ENCODE measurements at places on chromosomes 12 and 14.

- peak; percentile 33 for DNase-seq
Measured at GRCh38 chr12:55188974-55189556, 31.8 kb upstream of the OR10A7 start.

- no peak for DNase-seq
Measured at GRCh38 chr14:94561656-94562010, 391 bp downstream of the SERPINA4 start.

GRCh38 chr14:96094211-96094610 is 55.0 kb downstream of the C14orf132 start:
- no peak for DNase-seq

GRCh38 chr14:35879654-35880249 is 53.6 kb downstream of the BRMS1L start:
- no peak for DNase-seq

DNA sequence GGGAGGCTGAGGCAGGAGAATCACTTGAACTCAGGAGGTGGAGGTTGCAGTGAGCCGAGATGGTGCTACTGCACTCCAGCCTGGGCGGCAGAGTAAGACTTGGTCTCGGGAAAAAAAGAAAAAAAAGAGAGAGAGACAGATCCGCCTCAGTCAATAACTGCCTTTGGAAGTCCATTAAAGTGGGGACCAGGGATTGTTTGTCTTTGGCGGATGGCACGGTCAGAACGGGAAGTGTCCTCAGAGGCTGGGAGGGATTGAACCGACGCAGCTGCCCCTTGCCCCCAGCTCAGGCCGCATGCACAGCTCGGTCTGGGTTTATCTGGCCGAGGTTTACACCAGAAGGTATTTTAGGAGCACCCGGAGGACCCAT is 54.4 kb downstream of the TESC start:
- DNase-seq: no peak

DNA sequence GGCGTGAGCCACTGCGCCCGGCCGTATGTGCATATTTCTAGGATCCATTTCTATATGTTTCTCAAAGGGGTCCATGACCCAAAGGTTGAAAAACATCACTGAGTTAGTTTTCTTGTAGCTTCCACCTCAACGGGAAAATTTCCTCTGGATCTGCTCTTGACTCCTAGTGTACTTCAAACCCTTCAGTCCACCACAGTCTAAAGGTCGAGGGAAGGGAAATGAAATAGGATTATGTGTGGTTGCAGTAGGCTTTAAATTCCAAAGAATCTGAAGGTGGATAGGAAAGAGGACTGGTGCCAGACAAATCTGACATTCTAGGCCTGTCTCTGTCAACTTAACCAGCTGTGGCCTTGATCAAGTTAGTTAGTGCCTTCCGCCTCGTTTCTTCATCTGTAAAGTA is 1.7 kb upstream of the SUOX start:
- no peak for DNase-seq

- DNase-seq: no peak
Measured at GRCh38 chr12:20211541-20211940, 156.8 kb upstream of the PDE3A start.

- DNase-seq: no peak
Measured at GRCh38 chr12:13229504-13229903, 33.0 kb downstream of the EMP1 start.

GRCh38 chr14:32252030-32252670 is 49.1 kb upstream of the RNU6-8 start:
- peak; percentile 17 for DNase-seq

GRCh38 chr14:70052990-70053389 is 135.8 kb downstream of the SLC8A3 start:
- DNase-seq: no peak

- no peak for DNase-seq
Measured at GRCh38 chr14:69142101-69142500, 10.8 kb downstream of the DCAF5 start.

GRCh38 chr14:53515276-53515675 is 362.2 kb upstream of the DDHD1 start:
- no peak for DNase-seq

DNA sequence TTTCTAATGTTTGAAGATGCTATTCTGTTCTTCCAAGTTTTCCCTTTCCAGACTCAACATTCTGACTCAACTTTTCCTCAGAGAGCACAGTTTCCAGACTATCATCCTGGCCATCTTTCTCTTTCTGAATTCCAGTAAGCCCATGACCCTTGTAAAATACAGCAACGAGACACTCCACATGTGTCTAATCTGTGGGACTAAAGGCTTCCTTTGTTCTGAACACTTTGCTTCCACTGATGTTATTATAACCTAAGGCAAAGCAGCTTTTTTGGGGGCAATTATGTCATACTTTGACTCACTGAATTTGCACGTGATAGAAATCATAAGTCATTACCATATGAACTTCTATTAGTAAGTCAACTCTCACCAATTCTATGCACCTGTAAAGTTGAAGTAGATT is 6.3 kb upstream of the ART4 start:
- no peak for DNase-seq

DNA sequence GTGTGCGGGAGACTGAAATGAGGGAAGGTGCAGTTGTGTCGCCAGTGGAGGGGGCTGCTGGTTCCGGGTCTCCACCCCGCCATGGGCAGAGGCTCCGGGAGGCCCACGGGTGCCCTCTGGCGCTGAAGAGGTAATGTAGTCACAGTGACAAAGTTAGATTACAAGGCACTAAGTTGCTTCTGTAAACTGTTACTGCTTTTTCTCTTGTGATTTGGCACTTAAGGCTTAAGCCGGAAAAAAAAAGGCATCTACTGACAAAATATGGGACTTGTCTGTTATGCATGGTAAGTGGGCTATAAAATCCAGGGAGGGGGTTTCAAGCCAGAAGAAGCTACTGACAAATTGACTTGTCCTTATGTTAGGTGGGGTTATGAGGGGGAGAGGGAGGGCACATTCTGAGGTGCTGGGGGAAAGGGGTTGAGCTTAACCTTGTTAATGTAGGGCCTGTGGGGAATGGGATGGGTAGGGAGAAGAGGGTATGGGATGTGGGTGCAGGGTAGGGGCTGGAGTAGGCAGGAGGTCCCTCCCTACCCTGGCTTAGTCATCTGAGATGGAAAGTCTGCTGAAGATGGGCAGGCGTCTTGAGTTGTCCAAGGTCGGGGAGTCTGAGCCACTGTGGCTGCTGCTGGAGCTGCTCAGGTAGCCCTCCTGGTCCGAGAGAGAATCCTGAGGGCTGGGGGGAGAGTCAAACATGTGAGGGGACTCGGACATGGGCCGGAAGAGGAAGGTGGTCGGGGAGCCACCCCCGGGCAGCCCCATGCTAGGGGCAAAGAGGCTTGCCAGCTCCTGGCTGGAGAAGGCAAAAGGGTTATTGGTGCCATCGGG is 3.7 kb downstream of the ZFP36L1 start:
- peak; percentile 59 for DNase-seq

DNA sequence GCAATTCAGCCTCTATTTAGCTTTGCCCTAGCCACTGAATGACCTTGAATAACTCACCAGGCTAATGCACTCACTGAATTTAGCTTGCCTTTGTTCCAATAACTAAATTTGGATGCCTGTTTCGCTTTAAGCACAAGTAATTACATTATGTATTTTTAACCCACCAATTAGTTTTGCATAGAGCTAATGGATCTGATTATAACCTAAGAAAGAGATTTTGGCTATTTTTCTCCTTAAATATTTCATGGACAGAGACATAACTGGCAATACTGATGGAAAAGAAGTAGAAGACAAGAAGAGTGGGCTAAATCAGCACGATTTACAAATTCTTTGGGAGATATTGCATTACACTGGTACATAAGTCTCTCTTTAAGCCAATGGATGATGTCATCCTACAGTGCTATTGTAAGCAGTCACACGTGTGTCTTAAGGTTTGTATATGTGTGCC is 85.7 kb downstream of the AKAP6 start:
- DNase-seq: no peak

DNA sequence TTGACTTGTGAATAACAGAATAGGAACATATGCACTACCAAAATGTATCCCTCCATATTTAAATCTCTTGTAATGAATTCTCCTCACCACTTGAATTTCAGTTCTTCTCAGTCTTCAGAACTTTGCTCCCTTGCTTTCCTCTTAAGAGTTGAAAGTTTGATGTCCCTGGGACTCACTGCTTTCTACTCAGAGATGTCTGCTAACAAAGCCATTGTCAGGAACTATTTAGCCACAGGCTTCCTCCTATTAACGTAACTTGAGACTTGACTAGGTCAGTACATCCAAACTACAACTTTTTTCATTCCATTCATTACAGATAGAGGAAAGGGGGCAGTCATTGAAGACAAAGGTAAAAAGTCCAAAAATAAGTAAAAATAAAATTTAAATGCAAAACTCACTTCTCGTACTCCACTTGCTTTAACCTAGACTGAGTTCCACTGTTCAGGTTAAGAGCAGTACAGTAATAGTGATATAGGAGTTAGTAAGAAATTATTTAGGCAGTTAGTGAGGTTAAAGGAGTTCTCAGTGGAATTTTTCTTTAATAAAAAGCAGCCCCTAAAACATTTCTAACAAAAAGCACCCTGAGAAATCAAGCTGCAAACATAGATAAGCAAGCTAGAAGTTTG is 364.2 kb downstream of the SOX5 start:
- no peak for DNase-seq

- no peak for DNase-seq
Measured at GRCh38 chr14:72565917-72566316, 328.0 kb downstream of the DPF3 start.

DNA sequence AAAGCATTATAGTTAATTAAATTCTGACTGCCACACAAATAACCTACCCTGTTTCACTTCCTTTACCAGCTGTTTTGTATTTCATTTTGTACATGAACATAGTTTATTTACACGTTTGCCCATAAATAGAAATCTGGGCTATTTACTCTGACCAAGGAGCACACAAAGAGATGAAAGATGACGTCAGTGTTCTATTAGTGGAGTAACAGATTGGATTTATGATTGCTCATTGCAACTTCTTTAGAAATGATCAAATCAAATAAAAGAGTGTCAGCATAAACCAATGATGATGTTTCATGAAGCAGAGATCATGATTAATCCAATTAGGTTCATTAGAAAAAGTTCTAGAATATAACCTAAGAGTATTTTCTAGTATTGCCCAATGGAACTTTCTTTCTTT is 12.0 kb upstream of the RTL1 start:
- DNase-seq: no peak

Measured in NCI-H510A (cell line).